Umbilical cord (tissue), 2 donors: ENCODE measurements at places on chromosomes 6 and 20. TPM values are rescaled to one million over a fixed set of nuclear protein-coding genes. Genes with fewer than 3 reads are reported as not detected.

Gene HEY2
- 37.6 TPM for total RNA-seq

Gene PNPLA1
- total RNA-seq: 1.4 TPM

Gene MCUR1
- total RNA-seq: 10.1 TPM

Gene LBP
- total RNA-seq: 3.9 TPM

Gene ESR1
- 8.2 TPM for total RNA-seq

Gene PDE7B
- total RNA-seq: 22.9 TPM

Gene RFX6
- 0.72 TPM for total RNA-seq

Gene GCNT2
- 6.0 TPM for total RNA-seq

Gene SDCBP2
- 7.9 TPM for total RNA-seq

Gene EPPIN
- 6.3 TPM for total RNA-seq

Gene FABP7
- total RNA-seq: 17.3 TPM

Gene RAET1L
- total RNA-seq: not detected

Gene SMLR1
- total RNA-seq: 0.72 TPM

Gene SMIM29
- total RNA-seq: 10.1 TPM

Gene SLC26A8
- total RNA-seq: 3.1 TPM

Gene VGLL2
- total RNA-seq: not detected

Gene KIAA1755
- 4.3 TPM for total RNA-seq

Gene ADGRF1
- 4.6 TPM for total RNA-seq

Gene BHLHE23
- total RNA-seq: 2.6 TPM

Gene SIM1
- 6.5 TPM for total RNA-seq

Gene PARD6B
- total RNA-seq: 8.4 TPM

Gene PRKN
- 7.9 TPM for total RNA-seq

Gene RHAG
- not detected for total RNA-seq

Gene TGM3
- not detected for total RNA-seq

Gene AVP
- not detected for total RNA-seq

Gene CBLN4
- 9.9 TPM for total RNA-seq

Gene LKAAEAR1
- total RNA-seq: 3.4 TPM

Gene TMEM200A
- total RNA-seq: 22.1 TPM

Gene TSBP1
- total RNA-seq: 1.7 TPM

Gene SAMD3
- total RNA-seq: 9.1 TPM

Gene PTGIS
- total RNA-seq: 45.3 TPM

Gene CYP39A1
- total RNA-seq: 11.8 TPM

Gene IP6K3
- total RNA-seq: 4.1 TPM

Gene CYP24A1
- total RNA-seq: 1.2 TPM

Gene CNR1
- 4.8 TPM for total RNA-seq

Gene ATP6V1G2
- total RNA-seq: 3.6 TPM

Gene PRR18
- not detected for total RNA-seq

Gene FRS3
- not detected for total RNA-seq

Gene BPIFB2
- not detected for total RNA-seq

Gene HCRTR2
- 1.4 TPM for total RNA-seq

Gene GSTA2
- total RNA-seq: 3.4 TPM

Gene HTR1E
- 1.9 TPM for total RNA-seq

Gene IMPG1
- 1.2 TPM for total RNA-seq

Gene PI16
- total RNA-seq: 16.1 TPM

Gene UNC93A
- 0.72 TPM for total RNA-seq

Gene ALDH8A1
- total RNA-seq: 1.4 TPM

Gene KCNK5
- not detected for total RNA-seq

Gene APOM
- not detected for total RNA-seq

Gene HMGCLL1
- 10.6 TPM for total RNA-seq

Gene NOX3
- not detected for total RNA-seq

Gene GSTA3
- total RNA-seq: not detected

Gene GRM1
- total RNA-seq: 1.9 TPM

Gene SPEF1
- 0.72 TPM for total RNA-seq

Gene IL20RA
- total RNA-seq: 5.1 TPM

Gene SLC35D3
- total RNA-seq: 0.72 TPM

Gene MYBL2
- total RNA-seq: 0.24 TPM

Gene OTOR
- 1.7 TPM for total RNA-seq

Gene APOBEC2
- 1.2 TPM for total RNA-seq
